ENCODE measurements at places on chromosomes 7 and 10.

- no peak for DNase-seq
Measured at GRCh38 chr7:131131746-131132431, 195.8 kb upstream of the MKLN1 start.

DNA sequence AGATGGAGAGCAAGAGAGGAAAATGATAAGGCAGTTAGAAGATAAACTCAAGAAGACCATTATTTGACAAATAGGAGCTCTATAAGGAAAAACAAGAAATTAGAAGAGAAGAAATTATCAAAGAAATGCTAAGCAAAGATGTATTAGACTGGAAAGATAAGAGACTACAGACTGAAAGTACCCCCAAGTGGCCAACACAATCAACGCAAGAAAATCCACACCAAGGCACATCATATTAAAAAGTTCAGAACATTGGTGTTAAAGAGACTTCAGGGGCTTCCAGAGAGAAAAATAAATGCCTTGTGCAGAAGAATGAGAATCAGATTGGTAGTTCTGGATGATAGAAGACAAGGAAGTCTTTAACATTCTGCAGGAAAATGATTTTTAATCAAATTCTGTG lies 46.0 kb downstream of the SH2D4B start:
- DNase-seq, result no peak

- DNase-seq, result peak; percentile 63
Measured at GRCh38 chr7:95725205-95725604, 47.1 kb upstream of the DYNC1I1 start.

GRCh38 chr7:31096877-31097258 lies 44.8 kb downstream of the ADCYAP1R1 start:
- DNase-seq, result no peak

DNA sequence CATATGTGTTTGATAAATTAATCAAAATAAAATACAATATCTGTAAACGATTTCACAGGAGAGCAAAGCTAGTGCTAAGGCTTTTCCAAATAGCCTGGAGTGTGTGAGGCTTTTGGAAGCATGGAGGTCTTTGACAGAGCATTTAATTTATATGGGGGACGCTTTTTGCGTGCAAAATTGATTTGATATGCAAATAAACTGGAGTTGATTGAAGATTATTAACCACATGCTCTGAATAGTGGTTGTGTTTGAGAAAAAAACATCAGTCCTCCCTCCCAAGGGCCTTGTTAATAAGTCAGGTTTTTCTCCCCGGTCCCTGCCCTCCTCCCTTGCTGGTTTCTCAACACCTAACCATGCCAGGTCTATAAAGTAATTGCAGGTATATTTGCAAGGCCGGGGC lies 85.1 kb upstream of the FGFR2 start:
- DNase-seq, result no peak

DNA sequence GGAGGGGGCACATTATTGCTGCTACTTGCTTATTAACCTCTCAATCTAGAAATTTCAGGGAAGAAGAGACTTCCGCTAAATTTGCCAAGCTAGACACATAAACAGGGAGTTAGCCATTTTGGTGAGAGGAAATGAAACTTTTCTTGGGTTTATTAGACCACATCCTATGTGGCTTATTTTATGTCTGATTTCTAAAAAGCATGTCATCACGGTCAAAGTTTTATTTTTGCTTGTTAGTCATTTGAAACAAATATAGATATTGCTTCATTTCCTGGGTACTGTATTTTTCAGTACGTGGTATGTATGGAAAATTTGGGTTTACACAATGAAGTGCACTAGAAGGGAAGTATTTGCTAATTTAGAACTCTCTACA lies 144.1 kb downstream of the TCF7L2 start:
- no peak for DNase-seq

DNA sequence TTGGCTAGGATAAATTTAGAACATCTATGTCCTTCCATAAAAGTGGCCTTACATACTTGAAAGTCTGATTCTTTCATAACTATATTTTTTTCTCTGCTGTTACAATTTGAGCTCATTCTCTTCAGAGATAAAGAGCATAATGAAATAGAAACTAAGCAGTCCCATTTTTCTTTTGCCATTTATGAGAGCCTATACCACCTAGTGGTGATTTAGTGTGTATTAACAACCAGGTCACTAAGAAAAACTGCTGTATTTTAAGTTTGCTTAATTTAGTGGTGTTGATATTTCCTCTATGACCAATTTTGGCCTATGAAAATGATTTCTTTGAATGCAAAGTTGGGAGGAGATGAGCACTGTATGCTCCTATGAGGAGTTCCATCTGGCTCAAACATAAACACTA lies 88.7 kb upstream of the ZWINT start:
- no peak for DNase-seq

GRCh38 chr10:128077155-128077875 lies 48.9 kb downstream of the MKI67 start:
- peak; percentile 6 for DNase-seq

DNA sequence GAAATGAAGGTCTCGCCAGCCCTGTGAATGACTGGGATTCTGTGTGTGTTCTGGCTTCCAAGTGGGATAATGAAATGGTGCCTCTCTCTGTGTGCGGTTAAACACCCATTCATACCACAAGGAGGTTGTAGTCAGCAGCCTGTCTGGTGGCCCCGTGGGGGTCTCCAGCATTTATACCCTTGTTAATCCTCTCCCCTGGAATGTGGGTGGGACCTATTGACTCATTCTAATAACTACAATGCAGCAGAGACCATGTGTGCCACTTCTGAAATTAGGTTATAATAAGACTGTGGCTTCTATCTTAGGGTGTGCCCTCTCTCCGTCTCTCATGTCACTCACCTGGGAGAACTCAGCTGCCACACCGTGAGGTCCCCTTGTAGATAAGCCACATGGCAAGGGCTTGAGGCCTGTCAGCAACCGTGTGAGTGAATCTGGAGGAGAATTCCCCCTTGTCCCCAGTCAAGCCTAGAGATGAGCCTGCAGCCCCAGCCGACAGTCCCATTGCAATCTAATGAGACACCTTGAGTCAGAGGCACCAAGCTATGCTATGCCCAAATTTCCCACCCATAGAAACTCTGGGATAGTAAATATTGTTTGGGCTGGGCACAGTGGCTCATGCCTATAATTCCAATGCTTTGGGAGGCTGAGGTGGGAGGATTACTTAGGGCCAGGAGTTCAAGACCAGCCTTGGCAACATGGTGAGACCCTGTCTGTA lies 106.8 kb downstream of the GALNT17 start:
- no peak for DNase-seq

DNA sequence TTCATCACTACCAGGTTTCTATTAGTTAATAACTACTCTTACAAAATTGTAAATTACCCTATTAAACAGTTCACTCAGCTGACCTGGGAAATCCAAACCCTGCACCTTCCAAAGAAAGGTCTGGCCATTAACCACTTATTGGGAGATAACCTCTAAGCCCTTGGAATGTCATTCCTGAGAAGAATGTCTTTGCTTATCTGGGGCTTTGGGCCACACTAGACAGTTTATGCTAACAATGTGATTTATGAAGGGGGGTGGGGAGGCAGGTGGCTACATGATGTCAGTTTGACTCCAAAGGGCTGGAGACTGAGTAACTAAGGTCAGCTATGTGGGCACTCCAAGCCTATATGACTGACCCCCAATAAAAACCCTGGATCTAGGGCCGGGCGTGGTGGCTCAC lies 50.7 kb downstream of the AKR1D1 start:
- no peak for DNase-seq

- no peak for DNase-seq
Measured at GRCh38 chr10:14545827-14546226, 215.1 kb upstream of the FRMD4A start.

GRCh38 chr7:133051066-133051465 lies 30.8 kb downstream of the CHCHD3 start:
- no peak for DNase-seq

DNA sequence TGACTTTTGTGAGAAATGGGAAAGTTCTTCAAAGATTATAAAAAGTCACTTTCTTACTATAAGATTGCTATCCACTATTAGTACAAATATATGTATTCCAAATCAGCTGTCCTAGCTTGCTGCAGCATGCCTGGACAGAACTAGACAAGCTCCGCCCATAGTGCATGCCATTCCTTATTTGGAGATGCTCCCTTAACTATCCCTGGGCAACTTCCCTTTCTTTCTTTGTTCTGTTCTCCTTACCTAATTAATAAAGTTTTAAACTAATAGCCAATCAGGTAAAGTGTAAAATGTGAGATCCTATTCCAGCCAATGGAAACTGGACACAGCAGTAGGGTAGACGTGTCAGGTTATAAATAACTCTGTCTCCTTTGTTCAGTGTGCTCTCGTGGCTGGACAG lies 281.9 kb downstream of the CAMK1D start:
- peak; percentile 49 for DNase-seq

GRCh38 chr7:15692501-15693020 lies 6.1 kb upstream of the MEOX2 start:
- no peak for DNase-seq

GRCh38 chr10:6349846-6350535 lies 147.3 kb downstream of the PFKFB3 start:
- no peak for DNase-seq

DNA sequence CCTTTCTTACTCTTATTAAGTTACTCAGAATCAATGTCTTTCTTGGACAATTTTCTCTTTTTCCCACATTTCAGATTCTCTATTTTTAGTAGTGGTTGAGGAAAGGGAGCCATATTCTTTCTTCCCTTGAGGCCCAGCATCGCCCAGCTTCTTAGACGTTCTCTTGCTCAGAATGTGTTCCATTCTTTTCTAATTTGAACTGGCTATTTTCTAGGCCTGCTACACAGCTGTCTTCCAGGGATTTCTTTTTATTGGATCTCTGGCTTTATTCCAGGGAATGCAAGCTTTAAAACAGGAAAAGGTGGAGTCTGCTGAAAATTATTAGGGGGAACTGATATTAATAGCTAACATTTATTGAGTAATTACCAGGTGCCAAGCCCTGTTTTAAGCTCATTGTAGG lies 58.3 kb downstream of the WIPF3 start:
- no peak for DNase-seq

DNA sequence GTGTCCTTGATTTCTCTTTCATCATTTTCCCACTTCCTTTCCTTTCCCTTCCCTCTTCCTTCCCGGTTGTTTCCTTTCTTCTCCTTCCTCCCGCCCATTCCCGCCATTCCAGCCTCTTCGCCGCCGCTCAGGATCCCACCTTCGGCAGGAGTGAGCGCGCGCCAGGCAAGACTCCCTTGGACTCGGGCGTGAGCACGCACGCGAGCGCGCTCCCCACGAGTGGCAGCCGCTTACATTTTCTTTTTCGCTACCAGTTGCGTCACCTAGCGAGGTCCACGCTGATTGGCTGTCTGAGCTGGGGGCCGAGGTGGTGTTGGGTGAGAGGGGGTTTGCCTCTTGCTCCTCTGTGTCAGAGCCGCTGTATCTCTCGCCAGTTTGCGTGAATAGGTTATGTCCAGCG lies 11.8 kb downstream of the ZAN start:
- DNase-seq, result no peak

DNA sequence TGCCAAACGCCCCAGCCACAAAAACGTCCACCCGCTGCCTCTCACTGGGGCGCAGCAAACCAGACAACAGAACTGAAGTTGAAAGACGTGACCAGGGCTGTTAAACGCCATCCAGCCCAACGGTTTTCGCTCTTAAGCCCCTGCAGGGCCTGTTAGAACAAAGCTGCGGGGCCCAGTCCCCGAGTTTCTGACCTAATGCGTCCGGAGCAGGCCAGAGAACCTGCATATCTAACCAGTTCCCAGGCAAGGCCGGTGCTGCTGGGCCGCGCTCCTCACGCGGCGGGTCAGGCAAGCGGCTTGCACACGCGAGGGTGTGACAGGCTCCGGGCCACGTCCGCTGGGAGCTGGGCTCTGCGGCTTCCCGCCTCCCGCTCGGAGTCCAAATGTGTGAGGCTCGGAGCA lies 87.0 kb downstream of the PTPRN2 start:
- no peak for DNase-seq

- DNase-seq, result no peak
Measured at GRCh38 chr10:129426606-129427005, 40.4 kb upstream of the MGMT start.

GRCh38 chr7:137947046-137947445 lies 54.8 kb downstream of the CREB3L2 start:
- DNase-seq, result no peak

- DNase-seq, result no peak
Measured at GRCh38 chr10:3652886-3653285, 132.1 kb downstream of the KLF6 start.

DNA sequence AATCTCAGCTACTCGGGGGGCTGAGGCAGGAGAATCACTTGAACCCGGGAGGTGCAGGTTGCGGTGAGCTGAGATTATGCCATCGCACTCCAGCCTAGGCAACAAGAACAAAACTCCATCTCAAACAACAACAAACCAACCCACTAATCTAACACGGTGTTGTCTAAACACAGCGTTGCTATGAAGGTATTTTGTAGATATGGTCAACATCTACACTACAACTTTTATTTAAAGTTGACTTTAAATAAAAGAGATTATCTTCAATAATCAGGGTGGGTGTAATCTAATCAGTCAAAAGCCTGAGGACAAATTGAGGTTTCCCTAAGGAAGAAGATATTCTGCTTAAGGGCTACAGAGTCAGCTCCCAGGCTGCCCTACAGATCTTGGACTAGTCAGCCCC lies 24.2 kb downstream of the BAIAP2L1 start:
- DNase-seq, result no peak

DNA sequence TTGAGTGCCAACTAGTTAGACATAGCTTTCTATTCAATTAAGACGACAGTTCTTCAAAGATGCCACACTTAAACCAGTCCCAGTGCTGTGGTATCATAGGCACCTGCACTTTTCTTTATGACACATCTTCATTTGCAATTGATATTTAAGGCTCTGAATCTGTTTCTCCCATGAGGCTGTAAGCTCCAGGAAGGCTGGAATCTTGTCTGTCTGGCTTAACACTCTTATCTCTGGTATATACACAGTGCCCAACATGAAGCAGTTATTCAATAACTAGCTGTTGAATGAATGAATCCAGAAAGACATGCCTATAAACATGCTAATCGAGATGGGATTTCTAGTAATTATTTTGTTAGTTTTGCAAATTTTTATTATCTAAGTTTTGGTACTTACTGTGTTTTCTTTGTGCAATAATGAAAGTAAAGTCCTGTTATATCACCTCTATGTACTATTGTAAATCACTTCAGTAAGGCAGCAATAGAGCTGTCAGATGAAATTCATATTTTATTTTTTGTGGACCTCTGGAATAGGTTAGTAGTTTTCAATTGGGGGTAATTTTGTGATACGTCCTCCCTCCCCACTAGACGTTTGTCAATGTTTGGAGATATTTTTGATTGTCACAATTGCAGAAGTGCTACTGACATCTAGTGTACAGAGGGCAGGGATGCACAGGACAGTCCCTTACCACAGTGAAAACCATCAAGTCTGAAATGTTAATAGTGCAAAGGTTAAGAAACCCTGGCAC lies 51.3 kb upstream of the STEAP4 start:
- no peak for DNase-seq

- DNase-seq, result no peak
Measured at GRCh38 chr7:25803117-25803887, 348.7 kb upstream of the NFE2L3 start.

GRCh38 chr7:129750501-129750900 lies 139.0 kb downstream of the NRF1 start:
- DNase-seq, result no peak

Measured in NCI-H146 (cell line).